T-cell (primary cell): ENCODE measurements at places on chromosomes 2 and 18. TPM values are rescaled to one million over a fixed set of nuclear protein-coding genes. Genes with fewer than 3 reads are reported as not detected.

DNA sequence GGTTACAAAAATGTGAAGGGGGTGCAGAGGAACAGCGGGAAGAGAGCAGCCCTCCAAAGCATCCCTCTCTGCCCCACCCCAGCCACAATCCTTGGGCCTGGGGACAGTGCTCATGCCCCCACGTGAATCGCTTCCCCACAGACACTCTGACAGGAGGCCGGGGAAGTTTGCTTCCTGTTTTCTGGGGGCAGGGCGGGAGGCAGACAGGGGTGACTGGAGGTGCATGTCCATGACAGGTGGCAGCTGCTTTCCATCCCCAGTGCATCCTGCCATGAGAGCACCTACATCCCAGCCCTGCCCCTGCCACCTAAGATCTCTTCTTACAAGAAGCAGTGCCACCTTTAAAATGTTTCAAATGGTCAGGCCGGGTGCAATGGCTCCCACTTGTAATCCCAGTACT is 47.2 kb upstream of the UBE2F start:
- no peaks in the 10 kb centered on the region for H3K27me3 ChIP-seq
- DNase-seq, result no peak
- peaks cover 10% of the 10 kb centered on the region for H3K4me1 ChIP-seq
- H3K36me3 ChIP-seq, result no peaks in the 10 kb centered on the region
- H3K4me3 ChIP-seq, result no peak overlapping the region

GRCh38 chr18:36757081-36757480 is 71.7 kb downstream of the TPGS2 start:
- H3K36me3 ChIP-seq, result no peaks in the 10 kb centered on the region
- no peak overlapping the region for H3K4me3 ChIP-seq
- H3K27me3 ChIP-seq, result no peaks in the 10 kb centered on the region
- no peaks in the 10 kb centered on the region for H3K4me1 ChIP-seq

GRCh38 chr2:113796592-113797175 is 40.2 kb upstream of the SLC35F5 start:
- no peaks in the 10 kb centered on the region for H3K4me1 ChIP-seq
- no peak overlapping the region for H3K4me3 ChIP-seq
- no peak overlapping the region for H3K27ac ChIP-seq
- H3K27me3 ChIP-seq, result no peaks in the 10 kb centered on the region
- H3K36me3 ChIP-seq, result no peaks in the 10 kb centered on the region

- DNase-seq, result no peak
- peaks cover 3% of the 10 kb centered on the region for H3K4me1 ChIP-seq
Observed at GRCh38 chr2:72150861-72151356, 3.2 kb upstream of the CYP26B1 start.

GRCh38 chr18:39871961-39872360 is 2083.1 kb upstream of the PIK3C3 start:
- no peaks in the 10 kb centered on the region for H3K36me3 ChIP-seq
- H3K27me3 ChIP-seq, result no peaks in the 10 kb centered on the region
- no peak overlapping the region for H3K4me3 ChIP-seq

- H3K4me3 ChIP-seq, result peak overlapping the region; percentile 0
- H3K36me3 ChIP-seq, result no peaks in the 10 kb centered on the region
- peak overlapping the region; percentile 1 for H3K27ac ChIP-seq
Observed at GRCh38 chr2:113895301-113895700, 5.4 kb downstream of the ACTR3 start.

Gene ANKRD30BL
- not detected for total RNA-seq

GRCh38 chr2:234490271-234491091 is 6.4 kb downstream of the ARL4C start:
- peak; percentile 39 for DNase-seq
- H3K4me3 ChIP-seq, result peak overlapping the region; percentile 99
- peaks cover 61% of the 10 kb centered on the region for H3K4me1 ChIP-seq
- peak overlapping the region; percentile 91 for H3K27ac ChIP-seq

DNA sequence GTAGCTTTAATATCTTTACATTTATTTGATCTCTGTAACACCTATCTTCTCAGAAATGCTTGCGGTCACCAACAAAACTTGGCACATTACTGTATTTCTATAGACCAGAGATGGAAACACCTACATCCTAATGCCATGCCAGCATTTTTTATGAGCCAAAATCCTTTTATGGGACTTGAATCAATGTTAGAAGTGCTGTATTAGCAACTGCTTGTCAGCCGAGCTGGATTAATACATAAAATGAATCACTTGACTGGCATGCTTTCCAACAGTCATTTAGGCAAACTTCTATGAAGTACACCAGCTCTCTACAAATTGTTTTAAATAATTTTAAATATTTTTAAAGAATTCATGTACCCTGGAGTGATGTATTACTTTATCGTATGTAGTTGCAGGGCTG is 272.9 kb upstream of the NRP2 start:
- no peak overlapping the region for H3K27ac ChIP-seq
- no peak for DNase-seq
- no peaks in the 10 kb centered on the region for H3K4me1 ChIP-seq
- H3K27me3 ChIP-seq, result no peaks in the 10 kb centered on the region
- H3K4me3 ChIP-seq, result no peak overlapping the region

GRCh38 chr18:53952700-53953099 is 271.8 kb downstream of the MBD2 start:
- no peaks in the 10 kb centered on the region for H3K27me3 ChIP-seq
- H3K4me1 ChIP-seq, result no peaks in the 10 kb centered on the region
- no peak for DNase-seq
- no peaks in the 10 kb centered on the region for H3K36me3 ChIP-seq

- no peaks in the 10 kb centered on the region for H3K27me3 ChIP-seq
- DNase-seq, result no peak
- no peaks in the 10 kb centered on the region for H3K4me1 ChIP-seq
- H3K4me3 ChIP-seq, result no peak overlapping the region
Observed at GRCh38 chr2:61356261-61356957, 114.5 kb downstream of the USP34 start.

DNA sequence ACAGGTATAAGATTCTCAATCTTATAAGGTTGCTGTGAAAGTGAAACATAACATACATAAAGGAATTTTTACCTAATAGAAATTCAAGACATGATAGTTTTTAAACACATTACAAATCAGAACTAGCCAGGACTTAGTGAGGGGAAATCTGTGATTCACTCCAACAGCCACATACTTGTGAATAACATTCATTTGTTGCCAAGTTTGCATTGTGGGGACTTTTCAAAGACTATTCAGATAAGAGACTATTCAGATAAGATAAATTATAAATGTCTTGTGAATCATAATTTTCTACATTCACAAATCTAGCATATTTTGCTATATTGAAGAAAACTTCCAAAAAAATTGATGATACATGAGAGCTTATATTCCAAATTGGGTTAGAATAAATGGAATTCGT is 345.3 kb upstream of the CDH20 start:
- DNase-seq, result no peak
- no peak overlapping the region for H3K27ac ChIP-seq
- H3K4me1 ChIP-seq, result no peaks in the 10 kb centered on the region
- no peaks in the 10 kb centered on the region for H3K36me3 ChIP-seq
- H3K4me3 ChIP-seq, result no peak overlapping the region

DNA sequence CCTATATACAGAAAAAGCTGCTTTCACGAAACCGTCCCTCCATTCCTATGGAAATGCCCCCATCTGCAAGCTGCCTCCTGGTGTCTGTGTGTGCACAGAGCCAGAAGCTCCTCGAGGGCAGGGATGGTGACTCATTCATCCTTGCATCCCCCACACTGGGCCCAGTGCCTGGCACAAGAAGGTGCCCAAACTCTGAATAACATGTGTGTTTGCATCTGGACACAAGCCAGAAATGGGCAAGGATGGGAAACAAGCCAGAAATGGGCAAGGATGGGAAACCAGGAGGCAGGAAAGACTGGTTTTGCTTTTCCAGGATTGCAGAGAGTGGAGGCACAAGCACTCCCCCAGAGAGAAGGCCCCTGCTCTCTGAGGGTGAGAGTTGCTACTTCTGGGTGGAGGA is 313.9 kb downstream of the CELF4 start:
- H3K27me3 ChIP-seq, result peaks cover 78% of the 10 kb centered on the region
- H3K27ac ChIP-seq, result no peak overlapping the region
- no peaks in the 10 kb centered on the region for H3K4me1 ChIP-seq
- DNase-seq, result no peak

Gene LONRF2
- 0.19 TPM for total RNA-seq

Gene EFHD1
- 2.4 TPM for total RNA-seq
